GM12878 (cell line): ENCODE measurements at places on chromosomes 16 and 17. TPM values are rescaled to one million over a fixed set of nuclear protein-coding genes. Genes with fewer than 3 reads are reported as not detected.

DNA sequence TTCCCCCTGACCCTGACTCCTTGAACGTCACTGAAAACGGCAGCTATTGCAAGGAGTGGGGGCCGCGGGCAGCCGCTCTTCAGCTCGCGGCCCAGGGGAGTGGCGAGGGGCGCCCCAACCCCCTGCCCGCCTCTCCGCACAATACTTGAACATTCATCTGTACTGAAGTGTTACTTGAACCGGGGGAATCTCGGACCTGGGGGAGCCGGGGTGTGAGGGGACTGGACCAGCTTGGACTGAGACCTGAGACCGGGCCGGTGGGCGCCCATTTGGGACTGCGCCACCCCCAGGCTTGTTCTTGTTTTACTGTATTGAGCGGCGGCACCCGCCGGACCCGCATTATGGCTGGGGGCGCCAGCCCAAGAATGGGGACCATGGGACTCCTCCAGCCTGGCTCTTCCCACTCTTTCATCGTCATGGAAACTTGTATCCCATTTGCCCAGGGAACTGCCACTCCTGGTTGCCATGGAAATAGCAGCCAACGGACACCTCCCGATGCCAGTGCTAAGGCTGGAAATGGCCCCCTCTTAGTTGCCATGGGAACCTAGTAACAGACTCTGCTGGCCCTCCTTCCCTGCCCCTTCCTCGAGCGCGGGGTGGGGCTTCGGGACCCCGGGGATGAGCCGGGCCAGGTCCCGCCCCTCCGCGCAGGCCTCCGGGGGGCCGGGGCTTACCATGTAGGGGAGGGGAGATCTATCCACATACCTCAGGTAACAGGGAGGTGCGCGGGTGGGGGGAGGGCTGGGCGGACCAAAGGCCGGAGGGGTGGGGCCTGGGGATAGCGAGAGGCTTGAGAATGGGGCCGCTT lies 805 bp upstream of the ORAI3 start:
- H3K4me1 ChIP-seq: peaks cover 9% of the 10 kb centered on the region
- DNase-seq: no peak
- H3K4me3 ChIP-seq: peak overlapping the region; percentile 99; the same call in 1 of the 2 replicates
- no peaks in the 10 kb centered on the region for H3K27me3 ChIP-seq
- 0 out of 2 replicates have a peak, but pooled peaks cover 5% of the 10 kb centered on the region for H3K36me3 ChIP-seq

GRCh38 chr17:77147357-77147801 lies 6.6 kb downstream of the SEC14L1 start:
- peak overlapping the region; percentile 97 for H3K27ac ChIP-seq
- H3K4me3 ChIP-seq: peak overlapping the region; percentile 69
- H3K36me3 ChIP-seq: peaks cover 30% of the 10 kb centered on the region
- H3K4me1 ChIP-seq: peaks cover 43% of the 10 kb centered on the region
- no peaks in the 10 kb centered on the region for H3K27me3 ChIP-seq

DNA sequence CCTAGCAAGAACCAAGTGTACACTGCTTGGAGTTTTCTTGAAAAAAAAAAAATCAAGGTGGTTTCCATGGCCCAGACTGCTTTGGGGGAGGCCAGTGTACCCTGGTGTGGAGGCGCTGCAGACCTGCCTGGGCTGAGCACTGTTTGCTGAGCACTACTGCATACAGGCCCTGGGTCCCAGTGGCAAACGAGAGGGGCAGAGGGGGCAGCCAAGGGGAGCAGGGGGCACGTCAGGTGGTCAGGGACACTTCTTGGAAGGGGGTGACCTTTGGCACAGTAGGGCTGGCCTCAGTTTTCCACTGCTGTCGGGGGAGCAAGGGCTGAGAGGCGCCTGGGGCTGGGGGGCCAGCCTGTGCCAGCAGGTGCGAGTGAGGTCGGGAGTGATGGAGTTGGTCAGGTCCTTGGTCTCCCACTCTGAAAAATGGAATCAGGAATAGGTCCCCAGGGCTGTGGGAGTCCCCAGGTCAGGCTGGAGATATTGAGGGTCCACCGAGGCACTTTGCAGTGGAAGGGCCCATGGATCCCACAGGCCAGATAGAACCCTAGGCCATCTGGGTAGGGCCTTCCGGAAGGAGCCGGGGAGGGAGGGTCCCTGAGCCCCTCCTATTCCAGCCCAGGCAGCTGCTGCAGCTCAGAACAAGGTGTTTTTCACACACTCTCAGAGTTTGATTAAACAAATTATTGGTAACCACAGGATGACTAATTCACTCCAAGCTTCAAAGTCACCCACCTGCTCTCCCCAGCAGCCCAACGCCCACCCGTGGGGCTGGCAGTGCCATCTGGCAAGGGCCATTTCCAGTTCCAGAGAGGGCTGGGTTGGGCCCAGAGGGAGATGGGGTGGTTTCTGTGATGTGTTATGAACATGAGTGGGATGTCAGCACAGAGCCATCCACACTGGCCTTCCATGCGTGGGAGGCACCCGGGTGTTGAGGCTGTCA lies 3.5 kb downstream of the ZFPM1 start:
- DNase-seq: no peak
- H3K27ac ChIP-seq: peak overlapping the region; percentile 92
- H3K4me3 ChIP-seq: peak overlapping the region; percentile 86
- H3K36me3 ChIP-seq: no peaks in the 10 kb centered on the region
- H3K4me1 ChIP-seq: peaks cover 20% of the 10 kb centered on the region
- H3K27me3 ChIP-seq: peaks cover 2% of the 10 kb centered on the region; the same call in 1 of the 2 replicates

DNA sequence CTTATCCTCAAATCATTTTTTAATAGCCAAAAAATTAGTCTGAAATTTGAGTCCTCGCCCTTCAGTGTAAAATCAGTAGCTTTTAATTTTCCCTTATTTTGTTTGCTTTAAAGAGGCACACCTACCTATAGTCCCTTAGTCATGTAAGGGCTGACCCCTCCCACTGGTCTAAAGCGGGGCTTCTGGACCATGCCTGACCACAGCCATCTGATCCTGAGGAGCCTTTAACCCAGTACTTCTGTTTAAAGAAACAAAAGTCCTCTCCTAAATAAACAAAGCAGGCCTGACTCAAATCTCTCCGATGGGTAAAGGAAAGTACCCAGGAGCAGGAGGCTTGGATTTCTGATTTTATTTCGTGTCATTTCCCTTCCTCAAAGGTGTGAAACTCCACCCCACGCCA lies 92.0 kb upstream of the CCL2 start:
- no peaks in the 10 kb centered on the region; the same call in 1 of the 2 replicates for H3K27me3 ChIP-seq
- no peaks in the 10 kb centered on the region for H3K36me3 ChIP-seq
- H3K27ac ChIP-seq: no peak overlapping the region
- no peak overlapping the region for H3K4me3 ChIP-seq

DNA sequence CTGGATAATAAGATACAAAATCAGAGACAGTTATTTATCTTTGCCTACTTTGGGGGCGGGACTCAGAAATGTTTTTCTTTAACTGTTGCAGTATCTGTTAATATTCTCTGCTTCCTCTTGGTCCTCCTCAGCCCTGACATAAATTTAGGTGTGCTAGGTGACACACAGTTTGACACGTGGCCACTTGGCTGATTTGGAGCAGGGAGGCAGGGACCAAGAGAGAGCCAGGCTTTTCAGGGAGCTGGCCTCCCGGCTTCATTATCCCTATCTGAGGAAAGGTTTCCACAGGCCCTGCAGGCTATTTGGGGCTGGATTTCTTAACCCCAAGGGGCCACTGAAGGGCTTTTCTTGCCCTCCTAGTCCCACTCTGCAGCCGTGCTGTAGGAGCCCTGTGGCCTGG lies 20.1 kb upstream of the NAT9 start:
- H3K27ac ChIP-seq: no peak overlapping the region
- H3K27me3 ChIP-seq: no peaks in the 10 kb centered on the region
- H3K4me3 ChIP-seq: no peak overlapping the region

- no peak overlapping the region for H3K4me3 ChIP-seq
- H3K27ac ChIP-seq: no peak overlapping the region
- no peak for DNase-seq
- H3K4me1 ChIP-seq: peaks cover 4% of the 10 kb centered on the region; the same call in 1 of the 2 replicates
- no peaks in the 10 kb centered on the region for H3K36me3 ChIP-seq
- H3K27me3 ChIP-seq: no peaks in the 10 kb centered on the region
Observed at GRCh38 chr16:2825906-2826305, 4.2 kb upstream of the ZG16B start.

- no peaks in the 10 kb centered on the region for H3K36me3 ChIP-seq
- H3K27me3 ChIP-seq: no peaks in the 10 kb centered on the region
- peak overlapping the region; percentile 53; the same call in 1 of the 2 replicates for H3K4me3 ChIP-seq
- DNase-seq: peak; percentile 44
- H3K27ac ChIP-seq: peak overlapping the region; percentile 78
Observed at GRCh38 chr17:27339198-27339835, 45.4 kb downstream of the WSB1 start.

- H3K27me3 ChIP-seq: no peaks in the 10 kb centered on the region
- H3K27ac ChIP-seq: no peak overlapping the region
- no peak for DNase-seq
- peaks cover 14% of the 10 kb centered on the region for H3K36me3 ChIP-seq
- H3K4me3 ChIP-seq: no peak overlapping the region
Observed at GRCh38 chr17:50375858-50376538, 3.0 kb downstream of the EME1 start.

The ATP2A1 gene
- 0.96 and 1.1 TPM in 2 replicates for total RNA-seq

The APPBP2 gene
- total RNA-seq: 22.5 and 25.3 TPM in 2 replicates

The ZG16 gene
- total RNA-seq: not detected in 2 replicates

The NPIPB12 gene
- 26.4 and 32.4 TPM in 2 replicates for total RNA-seq

The ZSCAN10 gene
- total RNA-seq: not detected in 2 replicates

The CASKIN1 gene
- total RNA-seq: 0.33 and 0.53 TPM in 2 replicates
